ENCODE measurements at places on chromosomes 16 and 17.

DNA sequence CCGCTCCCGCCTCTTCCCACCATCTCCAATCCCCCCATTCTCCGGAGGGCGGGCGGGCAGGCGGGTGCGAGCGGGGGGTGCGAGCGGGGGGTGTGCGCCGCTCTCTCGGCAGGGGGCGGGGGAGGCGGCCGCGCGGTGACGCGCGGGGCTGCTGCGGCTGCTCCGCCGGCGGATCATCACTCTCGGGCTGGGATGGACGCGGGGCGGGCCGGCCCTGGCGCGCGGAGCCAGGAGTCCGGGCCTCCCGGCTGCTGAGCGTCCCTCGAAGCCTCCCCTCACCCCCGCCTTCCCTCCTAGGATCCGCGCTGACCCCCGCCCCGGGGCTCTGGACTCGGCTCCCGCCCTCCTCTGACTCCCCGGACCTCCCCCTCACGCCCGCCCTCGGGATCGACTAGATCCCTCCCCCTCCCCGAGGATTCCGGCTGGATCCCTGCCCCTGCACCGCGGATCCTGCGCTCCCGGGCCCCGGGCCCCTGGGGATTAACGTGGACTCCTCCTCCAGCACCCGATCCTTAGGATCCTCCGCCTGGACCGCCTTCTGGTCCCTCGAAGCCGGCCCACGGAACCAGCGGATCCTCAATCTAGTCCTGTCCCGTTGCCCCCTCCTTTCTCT lies 946 bp upstream of the TMEM256 start:
- DNase-seq, result no peak

DNA sequence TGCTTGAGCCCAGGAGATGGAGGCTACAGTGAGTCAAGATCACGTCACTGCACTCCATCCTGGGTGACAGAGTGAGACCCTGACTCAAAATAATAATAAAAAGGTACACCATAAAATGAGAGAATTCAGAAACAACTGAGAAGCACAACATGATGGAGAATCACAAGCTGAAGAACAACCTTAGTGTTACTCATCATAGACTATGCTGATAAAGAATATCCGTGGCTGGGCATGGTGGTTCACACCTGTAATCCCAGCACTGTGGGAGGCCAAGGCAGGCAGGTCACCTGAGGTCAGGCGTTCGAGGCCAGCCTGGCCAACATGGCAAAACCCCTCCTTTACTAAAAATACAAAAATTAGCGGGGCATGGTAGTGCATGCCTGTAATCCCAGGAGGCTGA lies 16.0 kb downstream of the CREBBP start:
- DNase-seq, result no peak

GRCh38 chr17:11555530-11555929 lies 42.7 kb upstream of the DNAH9 start:
- DNase-seq, result no peak

DNA sequence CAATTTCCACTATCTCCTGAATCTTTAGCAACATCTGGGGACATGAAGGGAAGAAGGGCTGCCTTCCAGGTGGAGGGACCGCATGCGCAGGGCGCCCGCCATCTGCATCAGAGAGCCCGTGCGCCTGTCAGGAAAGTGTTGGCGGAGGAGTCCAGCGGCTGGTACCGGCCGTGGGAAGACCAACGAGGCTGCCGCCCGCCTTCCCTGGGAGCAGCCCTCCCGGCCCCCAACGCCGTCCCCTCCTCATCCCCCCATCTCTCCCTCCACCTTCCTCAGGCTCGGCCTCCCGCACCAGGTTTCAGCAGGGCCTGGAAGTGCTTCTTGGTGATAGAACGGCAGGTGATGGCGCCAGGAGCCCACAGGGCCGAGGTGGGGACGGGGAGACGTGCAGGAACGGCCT lies 8.8 kb downstream of the CLCN7 start:
- no peak for DNase-seq

GRCh38 chr16:63539276-63539675 lies 1503.0 kb upstream of the CDH8 start:
- no peak for DNase-seq

GRCh38 chr17:74857191-74857590 lies 2.5 kb downstream of the GRIN2C start:
- no peak for DNase-seq

GRCh38 chr17:63042256-63042812 lies 76.3 kb downstream of the TANC2 start:
- no peak for DNase-seq

DNA sequence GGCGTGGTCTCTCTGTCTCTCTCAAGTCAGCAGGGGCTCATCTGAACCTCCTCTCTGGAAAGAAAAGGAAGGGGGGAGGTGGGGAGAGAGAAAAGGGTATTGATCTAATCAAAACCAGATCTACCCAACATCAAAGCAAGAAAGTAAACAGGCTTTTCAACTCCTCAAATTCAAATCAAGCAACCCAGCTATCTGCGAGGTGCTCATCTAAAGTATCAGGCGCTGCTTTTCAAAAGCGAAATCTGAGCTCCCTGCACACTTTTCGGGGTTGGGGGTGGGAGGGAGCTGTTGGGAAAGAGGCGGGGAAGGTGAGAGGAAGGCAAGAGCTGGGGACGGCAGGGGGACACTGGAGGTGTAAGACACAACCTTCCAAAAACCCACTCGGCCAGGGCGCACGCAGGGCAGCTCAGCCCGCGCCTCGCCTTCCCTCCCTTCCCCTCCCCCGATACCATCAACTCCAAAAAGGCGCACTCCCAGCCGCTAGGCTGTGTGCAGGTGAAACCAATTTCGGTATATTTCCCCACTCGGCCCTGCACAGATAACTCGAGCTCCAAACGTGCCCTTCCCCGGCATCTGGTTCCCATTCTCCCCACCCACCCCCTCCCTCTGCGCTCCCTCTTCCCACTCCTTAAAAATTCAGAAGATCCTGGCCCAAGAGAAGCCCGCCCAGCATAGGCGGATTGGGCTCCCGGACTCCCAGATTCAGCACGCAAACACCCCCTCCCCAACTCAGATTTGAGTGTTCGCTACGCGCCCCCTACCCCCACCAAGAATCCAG lies 2.6 kb downstream of the AXIN2 start:
- DNase-seq, result no peak

- DNase-seq, result no peak
These were observed 199.6 kb downstream of the KATNIP start for GRCh38 chr16:27749547-27749875.
